ENCODE measurements at places on chromosomes 11 and 22. TPM values are rescaled to one million over a fixed set of nuclear protein-coding genes. Genes with fewer than 3 reads are reported as not detected.

The MS4A3 gene
- not detected for polyA plus RNA-seq

The MRGPRE gene
- not detected for polyA plus RNA-seq

GRCh38 chr11:76102802-76103201, 103.5 kb downstream of the WNT11 start:
- no peak for DNase-seq

GRCh38 chr22:26718488-26718887, 61.1 kb downstream of the MIAT start:
- DNase-seq = no peak

All from mammary epithelial cell (primary cell).